ENCODE measurements at places on chromosomes 2 and 18.

GRCh38 chr2:230814616-230815015 is 50.1 kb upstream of the ITM2C start:
- DNase-seq: no peak

DNA sequence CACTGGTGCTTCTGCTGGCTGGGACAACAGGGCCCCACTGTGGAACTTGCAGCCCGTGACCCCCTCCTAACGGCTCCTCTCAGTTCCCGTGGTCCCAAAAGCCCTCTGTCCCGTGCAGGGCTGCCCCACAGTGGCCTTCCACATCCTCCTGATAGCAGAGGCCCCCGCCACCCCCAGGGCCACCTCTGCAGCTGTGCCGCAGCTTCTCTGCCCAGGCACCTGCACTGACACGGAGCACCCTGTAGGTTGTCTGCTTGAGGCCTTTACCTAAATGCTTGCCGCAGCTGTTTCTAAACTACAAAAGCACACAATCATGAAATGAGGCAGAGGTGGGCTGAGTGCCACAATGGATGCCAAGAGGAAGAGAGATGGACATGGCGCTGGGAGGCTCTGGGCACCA is 13.5 kb upstream of the GRHL1 start:
- DNase-seq: no peak

GRCh38 chr2:69580486-69580885 is 63.1 kb downstream of the AAK1 start:
- DNase-seq: no peak

DNA sequence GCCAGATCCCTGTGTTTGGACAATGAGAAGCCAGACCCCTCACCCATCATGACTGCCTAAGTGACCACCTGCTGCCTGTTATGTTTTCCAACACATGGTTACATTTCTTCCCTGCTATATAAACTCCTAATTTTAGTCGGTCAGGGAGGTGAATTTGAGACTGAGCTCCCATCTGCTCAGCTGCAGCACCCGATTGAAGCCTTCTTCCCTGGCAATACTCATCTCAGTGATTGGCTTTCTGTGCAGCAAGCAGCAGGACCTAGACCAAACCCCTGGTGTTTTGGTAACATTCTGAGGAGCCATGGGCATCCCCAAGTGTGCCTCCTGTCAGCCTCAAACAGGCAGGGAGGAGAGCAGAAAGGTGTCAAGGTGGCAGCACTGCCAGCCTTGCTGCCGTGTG is 141.2 kb downstream of the CD8B2 start:
- DNase-seq: no peak

GRCh38 chr2:159817283-159817682 is 19.3 kb upstream of the CD302 start:
- no peak for DNase-seq

DNA sequence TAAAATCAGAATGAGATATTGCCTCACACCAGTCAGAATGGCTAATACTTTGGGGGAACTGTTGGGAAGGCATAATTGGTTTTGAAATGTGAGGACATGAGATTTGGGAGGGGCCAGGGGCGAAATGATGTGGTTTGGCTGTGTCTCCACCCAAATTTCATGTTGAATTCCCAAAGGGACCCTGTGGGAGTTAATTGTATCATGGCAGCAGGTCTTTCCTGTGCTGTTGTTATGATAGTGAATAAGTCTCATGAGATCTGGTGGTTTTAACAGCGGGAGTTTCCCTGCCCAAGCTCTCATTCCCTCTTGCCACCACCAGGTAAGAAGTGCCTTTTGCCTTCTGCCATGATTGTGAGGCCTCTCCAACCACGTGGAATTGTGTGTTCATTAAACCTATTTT is 59.6 kb downstream of the CSRNP3 start:
- no peak for DNase-seq

GRCh38 chr18:36323421-36323820 is 25.9 kb downstream of the FHOD3 start:
- DNase-seq: no peak

DNA sequence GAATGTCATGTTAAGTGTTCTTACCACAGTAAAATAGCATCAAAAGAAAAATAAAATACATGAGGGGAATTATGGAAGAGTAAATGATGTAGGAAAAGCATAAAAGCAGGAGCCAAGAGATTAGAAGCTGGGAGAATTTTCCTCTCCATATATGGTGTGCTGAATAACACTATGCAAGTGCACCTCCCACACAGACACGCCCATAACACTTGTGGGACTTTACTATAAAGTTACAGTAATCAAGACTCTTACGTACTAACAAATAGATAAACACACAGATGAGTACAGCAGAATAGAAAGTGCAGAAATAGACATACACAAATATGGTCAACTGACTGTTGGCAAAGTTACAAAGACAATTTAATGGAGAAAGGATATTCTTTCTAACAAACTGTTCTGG is 16.0 kb upstream of the SPHKAP start:
- DNase-seq: no peak

DNA sequence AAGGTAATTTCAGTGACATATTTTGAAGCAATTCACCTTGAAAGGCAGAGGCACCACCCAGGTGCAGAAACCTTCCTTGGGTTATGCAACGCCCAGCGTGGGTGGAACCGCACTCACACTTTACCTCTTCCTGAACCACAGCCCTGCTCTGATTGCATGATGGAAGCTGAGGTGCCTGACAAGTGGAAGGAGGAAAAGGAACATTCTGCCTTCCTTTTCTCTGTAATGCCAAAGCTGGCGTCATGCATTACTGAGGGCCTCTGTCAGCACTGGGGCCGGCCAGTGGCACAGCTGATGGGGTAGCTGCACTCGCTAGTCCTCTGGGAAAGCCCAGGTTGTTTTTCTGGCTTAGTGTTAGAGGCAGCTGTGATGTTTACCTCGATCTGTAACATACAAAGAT is 266.5 kb downstream of the NEDD4L start:
- peak; percentile 38 for DNase-seq

DNA sequence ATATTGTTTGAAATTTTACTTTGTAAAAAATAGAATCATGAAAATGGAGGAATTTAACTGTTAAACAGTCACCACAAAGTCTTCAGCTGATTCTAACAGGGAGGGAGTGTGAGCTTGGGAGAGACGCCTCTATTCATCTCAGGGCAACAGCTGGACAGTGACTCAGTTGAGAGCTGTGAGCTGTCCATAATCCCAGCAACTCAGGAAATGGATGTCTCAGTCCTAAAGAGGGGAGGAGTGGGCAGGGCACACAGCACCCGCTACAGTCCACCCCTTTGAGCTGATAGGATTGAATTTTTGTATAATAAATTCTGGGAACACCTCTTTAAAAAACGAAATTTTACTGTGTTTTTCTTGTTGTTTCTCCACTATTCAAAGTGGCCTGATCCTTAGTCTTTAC is 255.1 kb upstream of the THUMPD2 start:
- no peak for DNase-seq

DNA sequence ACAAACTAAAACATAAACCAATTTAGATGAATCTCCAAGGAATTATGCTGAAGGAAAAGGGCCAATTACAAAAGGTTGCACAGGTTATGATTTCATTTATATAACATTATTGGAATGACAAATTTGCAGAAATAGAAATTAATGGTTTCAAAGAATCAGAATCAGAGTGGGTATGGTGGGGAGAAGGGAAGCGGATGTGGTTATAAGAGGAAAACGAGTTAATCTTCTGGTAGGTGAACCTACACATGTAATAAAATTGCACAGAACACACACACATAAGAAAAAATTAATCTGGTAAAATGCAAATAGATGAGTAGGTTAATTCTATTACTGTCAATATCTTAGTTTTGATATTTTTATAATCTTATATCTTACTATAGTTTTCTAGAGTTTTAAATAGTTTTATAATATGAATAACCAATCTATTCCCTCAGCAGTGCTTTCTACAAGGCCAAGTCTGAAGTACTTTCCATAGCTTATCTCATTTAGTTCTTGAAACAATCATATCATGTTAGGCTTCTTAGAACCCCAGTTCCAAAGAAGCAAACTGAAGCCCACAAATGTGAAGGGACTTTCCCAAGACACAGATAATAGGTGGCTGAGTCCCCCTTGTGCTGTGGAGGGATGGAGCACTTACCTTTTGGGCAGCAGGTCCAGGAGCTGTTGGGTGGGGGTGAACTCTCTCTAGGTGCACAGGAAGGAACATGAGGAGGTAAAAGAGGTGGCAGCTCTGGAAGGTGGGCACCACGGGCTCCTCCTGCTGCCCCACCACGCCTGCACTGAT is 31.5 kb downstream of the ZNF519 start:
- no peak for DNase-seq

- DNase-seq: no peak
Observed at GRCh38 chr18:51340332-51340731, 142.9 kb upstream of the MEX3C start.

DNA sequence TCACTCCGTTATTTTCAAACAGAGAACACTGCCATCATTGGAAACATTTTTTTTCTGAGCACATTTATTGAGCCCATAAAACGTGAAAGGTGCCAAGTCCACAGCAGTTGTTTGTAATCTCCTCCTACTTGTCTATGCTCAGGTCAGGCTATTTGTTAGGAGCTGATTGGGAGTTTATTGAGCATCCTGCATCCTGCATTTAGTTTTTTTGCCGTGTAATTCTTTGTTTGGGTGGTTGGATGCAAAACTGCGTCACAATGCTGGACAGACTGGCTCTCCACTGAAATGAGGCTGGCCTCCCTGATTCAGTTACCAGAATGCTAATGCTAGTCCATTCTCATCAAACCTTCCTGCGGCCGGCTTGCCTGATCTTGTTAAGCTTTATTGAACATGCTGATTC is 71.4 kb downstream of the RAPGEF4 start:
- DNase-seq: no peak

DNA sequence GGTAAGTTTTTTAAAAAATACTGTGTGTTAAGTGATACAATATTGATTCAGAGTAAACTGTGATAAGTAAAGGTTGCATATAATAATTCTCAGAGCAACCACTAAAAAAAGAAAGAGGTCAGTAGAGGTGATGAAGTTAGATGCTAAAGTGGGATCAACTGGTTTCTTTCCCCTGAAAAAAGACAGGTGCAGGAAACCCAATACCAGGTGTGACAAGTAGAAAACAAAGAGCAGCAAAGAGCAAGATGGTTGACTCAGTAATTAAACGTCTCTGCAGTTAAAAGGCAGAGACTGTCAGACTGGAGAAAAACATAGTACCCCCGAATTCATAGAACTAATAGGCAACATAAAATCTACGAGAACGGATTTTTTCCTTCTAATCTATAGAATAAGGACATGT is 128.3 kb downstream of the ATP9B start:
- peak; percentile 50 for DNase-seq

- DNase-seq: no peak
Observed at GRCh38 chr2:59025157-59025757, 784.1 kb upstream of the FANCL start.

- DNase-seq: no peak
Observed at GRCh38 chr2:169980001-169980400, 152.7 kb downstream of the UBR3 start.

GRCh38 chr18:22639561-22639960 is 221.8 kb upstream of the CTAGE1 start:
- no peak for DNase-seq

DNA sequence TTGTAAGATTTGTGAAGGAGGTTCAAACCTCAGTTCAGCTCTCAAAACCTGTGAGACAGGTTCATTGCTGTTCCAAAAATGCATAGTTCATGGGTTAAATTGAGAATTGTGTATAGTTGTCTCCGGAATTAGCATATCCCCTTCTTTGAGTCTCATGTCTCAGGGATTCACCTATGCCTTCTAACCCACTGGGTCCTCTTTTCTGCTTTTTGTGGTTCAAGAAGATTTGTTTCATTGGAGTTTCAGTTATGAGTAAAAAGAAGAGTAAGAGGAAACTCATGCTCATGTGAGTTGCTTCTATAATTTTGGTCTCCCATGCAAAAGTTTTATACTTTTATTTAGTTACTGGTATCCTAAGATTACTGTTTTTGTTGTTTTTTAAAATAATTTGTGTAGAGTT is 1219.8 kb upstream of the ZEB2 start:
- DNase-seq: no peak

DNA sequence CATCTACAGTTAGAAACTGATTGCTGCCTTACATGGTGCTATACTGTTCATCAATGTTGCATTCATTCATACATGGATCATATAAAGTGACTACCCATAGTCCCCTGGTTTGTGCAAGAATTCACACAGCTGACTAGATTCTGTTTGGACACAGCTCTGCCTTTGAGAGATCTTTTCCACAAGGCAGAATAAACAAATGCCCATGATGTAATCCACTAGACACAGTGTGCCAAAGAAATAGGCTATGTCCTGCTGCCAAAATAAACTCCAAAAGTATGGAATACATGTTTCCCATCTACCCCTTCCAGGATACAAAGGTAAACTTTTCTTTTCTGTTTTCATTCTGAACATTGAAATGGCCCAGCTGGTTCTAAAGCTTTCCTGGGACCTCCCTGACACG is 269.4 kb upstream of the CHAC2 start:
- DNase-seq: no peak

GRCh38 chr2:157880927-157881326 is 4.8 kb upstream of the ACVR1 start:
- DNase-seq: no peak

DNA sequence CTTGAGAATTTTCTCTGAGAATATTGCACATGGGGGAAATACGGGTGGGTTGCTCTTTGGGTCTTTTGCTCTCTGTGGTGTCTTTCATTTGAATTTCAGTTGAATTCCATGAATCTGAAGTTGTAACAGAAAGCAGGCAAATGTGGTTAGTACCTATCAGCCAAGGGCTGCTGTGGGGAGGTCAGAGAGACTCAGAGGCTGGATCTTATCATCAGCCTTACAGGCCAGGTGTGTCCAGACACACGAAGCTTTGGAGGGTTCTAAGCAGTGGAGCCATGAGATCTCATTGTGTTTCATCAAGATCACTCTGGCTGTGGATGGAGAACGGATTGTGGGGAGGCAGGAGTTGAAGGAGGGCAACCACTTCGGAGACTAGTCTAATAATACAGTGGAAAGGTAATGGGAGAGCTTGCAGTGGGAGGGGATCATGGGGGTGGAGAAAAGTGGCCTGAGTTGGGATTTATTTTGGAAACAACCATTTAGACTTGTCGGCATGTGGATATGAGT is 68.1 kb downstream of the GNAL start:
- no peak for DNase-seq

DNA sequence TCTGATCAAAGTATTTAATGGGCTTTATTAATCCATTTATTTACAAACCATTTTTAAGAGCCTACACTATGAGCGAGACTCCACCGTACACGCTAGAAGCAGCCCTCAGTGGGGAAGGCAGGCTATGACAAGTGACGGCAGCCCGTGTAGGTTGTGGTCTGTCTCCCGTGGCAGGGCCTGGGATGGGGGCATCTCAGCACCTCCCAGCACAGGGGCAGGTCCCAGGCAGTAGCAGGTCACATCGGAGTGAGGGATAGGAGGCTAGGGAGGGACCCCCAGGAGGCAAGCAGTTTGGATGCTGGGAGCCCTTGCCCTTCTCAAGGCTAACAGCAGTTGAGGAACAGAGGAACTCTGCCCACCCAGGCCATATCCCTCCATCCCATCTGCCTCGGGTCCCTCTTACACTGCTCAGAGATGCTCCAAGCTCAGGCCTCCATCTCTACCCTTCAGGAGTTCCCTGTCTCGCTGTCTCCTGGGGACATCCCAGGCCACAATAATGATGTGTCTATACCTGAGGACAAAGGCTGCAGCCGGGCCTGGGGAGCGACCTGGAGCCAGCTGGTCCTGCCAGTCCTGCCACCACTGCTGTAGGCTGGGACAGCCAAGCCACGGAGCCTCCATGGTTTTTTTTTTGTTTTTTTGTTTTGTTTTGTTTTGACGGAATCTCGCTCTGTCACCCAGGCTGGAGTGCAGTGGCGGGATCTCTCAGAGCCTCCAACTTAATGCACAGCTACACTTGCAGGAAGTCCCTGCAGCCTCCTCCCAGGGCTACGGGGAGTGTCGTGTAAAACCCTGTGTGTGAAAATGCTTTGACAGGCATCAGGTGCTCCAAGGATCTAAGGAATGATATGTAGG is 92.0 kb downstream of the NDUFA10 start:
- no peak for DNase-seq

Measured in NCI-H2107 (cell line).